ENCODE measurements at places on chromosomes 13 and 19.

GRCh38 chr19:53192771-53193534 lies at the start of gene ZNF665:
Gene ZNF665 (minus strand): TSS chr19:53193358. CDS start chr19:53182898, 10,460 bp downstream.
- DNase-seq = peak; percentile 64

GRCh38 chr19:1882786-1883692 lies 2.3 kb downstream of the ABHD17A start:
- no peak for DNase-seq

DNA sequence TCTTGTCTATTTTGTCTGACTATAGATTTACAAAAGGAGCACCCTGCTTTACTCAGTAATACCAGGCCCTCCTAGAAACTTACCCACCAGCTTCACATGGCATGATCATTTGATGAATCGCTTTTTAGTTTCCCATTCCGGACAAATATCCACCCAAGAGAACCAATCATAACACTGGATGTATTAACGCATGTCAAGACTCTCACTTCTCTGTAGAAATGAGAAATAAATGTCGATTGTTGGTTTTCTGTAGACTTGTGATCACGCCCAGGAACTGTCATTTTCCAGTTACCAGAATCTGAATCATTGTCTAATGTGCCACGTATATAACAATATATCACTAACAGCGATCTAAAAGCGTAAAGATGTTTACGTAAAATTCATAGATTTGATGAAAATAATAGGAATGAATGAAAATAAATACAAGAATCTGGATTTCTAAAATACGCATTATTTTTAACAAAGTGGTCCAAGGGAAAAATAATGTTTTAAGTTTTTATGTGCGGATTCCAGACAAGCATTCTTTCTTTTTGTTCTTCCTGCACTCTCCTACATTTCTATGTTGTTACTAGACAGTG lies 14.0 kb downstream of the CDX2 start:
- no peak for DNase-seq

GRCh38 chr13:60226507-60226906 lies 62.8 kb upstream of the DIAPH3 start:
- no peak for DNase-seq

DNA sequence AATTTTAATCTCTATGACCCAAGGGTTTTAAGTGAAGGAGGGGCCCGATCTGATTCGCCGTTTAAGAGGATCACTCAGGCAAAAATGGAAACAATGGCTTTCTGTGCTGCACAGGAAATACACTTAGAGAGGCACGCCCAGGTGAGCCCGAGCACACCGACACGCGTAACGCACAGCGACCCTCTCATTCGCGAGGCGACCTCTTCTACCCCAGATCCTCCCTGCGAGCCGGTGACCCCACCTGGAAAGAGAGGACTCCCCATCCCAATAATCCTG lies 216 bp downstream of the SH2D3A start:
- DNase-seq = no peak

GRCh38 chr19:17831419-17831888 lies 10.1 kb upstream of the INSL3 start:
- no peak for DNase-seq

- DNase-seq = no peak
Measured at GRCh38 chr19:6126335-6126974, 9.0 kb upstream of the ACSBG2 start.

GRCh38 chr19:38375098-38375493 lies 725 bp downstream of the PSMD8 start:
- no peak for DNase-seq

Measured in stimulated activated CD8-positive, alpha-beta memory T cell treated with anti-CD3 and anti-CD28 coated beads, Interleukin-15, amount 100 ng/mL, for 48 hours (primary cell).